ENCODE measurements at places on chromosomes 2 and 18. TPM values are rescaled to one million over a fixed set of nuclear protein-coding genes. Genes with fewer than 3 reads are reported as not detected.
A peak's percentile ranks its signal among the peaks of the same experiment; 100 is the strongest.

- peaks cover 15% of the 10 kb centered on the region for H3K4me1 ChIP-seq
- no peaks in the 10 kb centered on the region for H3K36me3 ChIP-seq
- H3K27ac ChIP-seq: no peak overlapping the region
- DNase-seq: no peak
Measured at GRCh38 chr2:101551336-101551888, 76.5 kb upstream of the RFX8 start.

DNA sequence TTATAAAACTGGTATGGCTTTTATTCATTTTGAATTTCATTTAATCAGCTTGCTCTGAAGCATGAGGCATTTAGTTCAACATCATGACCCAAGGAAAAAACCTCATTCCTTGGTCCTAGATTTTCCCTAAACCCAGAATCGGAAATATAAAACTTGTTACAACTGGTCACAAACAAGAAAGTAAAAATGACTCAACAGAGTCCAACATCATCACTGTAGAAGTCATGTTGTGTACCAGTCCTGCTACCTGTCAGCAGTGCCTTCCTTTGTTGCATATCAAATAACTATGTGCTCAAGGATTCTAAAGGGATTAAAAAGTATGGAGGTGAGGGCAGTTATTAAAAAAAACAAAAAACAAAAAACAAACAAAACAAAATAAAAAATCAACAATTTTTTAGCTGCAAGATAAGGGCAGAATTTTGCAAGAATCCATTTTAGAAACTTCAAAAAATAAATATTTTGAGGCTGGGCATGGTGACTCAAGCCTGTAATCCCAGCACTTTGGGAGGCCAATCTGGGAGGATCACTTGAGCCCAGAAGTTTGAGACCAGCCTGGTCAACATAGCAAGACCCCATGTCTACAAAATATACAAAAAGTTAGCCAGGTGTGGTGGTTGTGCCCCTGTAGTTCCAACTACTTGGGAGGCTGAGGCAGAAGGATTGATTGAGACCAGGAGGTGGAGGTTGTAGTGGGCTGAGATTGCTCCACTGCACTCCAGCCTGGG, 18.4 kb downstream of the NCKAP1 start:
- H3K4me3 ChIP-seq: no peak overlapping the region
- no peaks in the 10 kb centered on the region for H3K36me3 ChIP-seq
- H3K27me3 ChIP-seq: no peaks in the 10 kb centered on the region
- H3K27ac ChIP-seq: no peak overlapping the region
- DNase-seq: no peak

GRCh38 chr2:101861382-101861781, 130.4 kb upstream of the IL1R2 start:
- peaks cover 86% of the 10 kb centered on the region for H3K36me3 ChIP-seq
- no peaks in the 10 kb centered on the region for H3K27me3 ChIP-seq
- no peak for DNase-seq

- no peaks in the 10 kb centered on the region for H3K4me1 ChIP-seq
- H3K27ac ChIP-seq: no peak overlapping the region
- peaks cover 42% of the 10 kb centered on the region for H3K36me3 ChIP-seq
- H3K4me3 ChIP-seq: no peak overlapping the region
Measured at GRCh38 chr18:36814994-36815393, 13.8 kb downstream of the TPGS2 start.

Gene CHRNA1
- total RNA-seq: not detected

GRCh38 chr2:113895301-113895700, 5.4 kb downstream of the ACTR3 start:
- peaks cover 9% of the 10 kb centered on the region for H3K36me3 ChIP-seq
- DNase-seq: no peak
- no peaks in the 10 kb centered on the region for H3K27me3 ChIP-seq
- peak overlapping the region; percentile 98 for H3K27ac ChIP-seq

- H3K36me3 ChIP-seq: peaks cover 4% of the 10 kb centered on the region
- no peaks in the 10 kb centered on the region for H3K27me3 ChIP-seq
- H3K4me1 ChIP-seq: peaks cover 16% of the 10 kb centered on the region
- DNase-seq: no peak
- no peak overlapping the region for H3K4me3 ChIP-seq
- no peak overlapping the region for H3K27ac ChIP-seq
Measured at GRCh38 chr2:3553946-3554345, 4.2 kb downstream of the RNASEH1 start.

DNA sequence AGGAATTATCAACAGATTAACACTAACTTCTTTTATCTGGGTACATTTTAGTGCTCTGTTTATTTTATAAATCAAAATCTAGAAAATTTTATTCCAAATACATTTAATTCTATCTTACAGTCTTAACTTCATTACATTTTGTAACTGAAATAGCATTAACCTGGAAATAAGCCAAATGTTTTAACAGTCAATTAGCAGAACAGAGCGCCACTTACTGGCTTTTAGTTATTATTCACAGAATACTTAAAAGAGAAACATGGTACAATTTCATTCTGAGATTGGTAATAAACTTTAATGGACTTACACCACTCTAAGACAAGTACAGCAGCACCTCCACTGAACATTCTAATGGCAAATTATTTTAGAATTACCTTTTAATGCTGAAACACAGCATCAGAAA, 38.6 kb downstream of the SS18 start:
- DNase-seq: no peak
- no peak overlapping the region for H3K4me3 ChIP-seq
- H3K27ac ChIP-seq: no peak overlapping the region
- no peaks in the 10 kb centered on the region for H3K27me3 ChIP-seq

Gene GPATCH11
- 17.3 TPM for total RNA-seq

GRCh38 chr2:28558158-28558820, 62.4 kb downstream of the PLB1 start:
- H3K36me3 ChIP-seq: no peaks in the 10 kb centered on the region
- no peaks in the 10 kb centered on the region for H3K27me3 ChIP-seq
- no peak overlapping the region for H3K27ac ChIP-seq

Gene SPR
- 2.3 TPM for total RNA-seq

- no peak for DNase-seq
- no peaks in the 10 kb centered on the region for H3K36me3 ChIP-seq
- no peak overlapping the region for H3K4me3 ChIP-seq
- H3K27ac ChIP-seq: no peak overlapping the region
- H3K27me3 ChIP-seq: no peaks in the 10 kb centered on the region
Measured at GRCh38 chr2:160294339-160294803, 94.3 kb upstream of the ITGB6 start.

Gene TPO
- total RNA-seq: not detected

Gene TGFA
- 1.9 TPM for total RNA-seq

- no peak overlapping the region for H3K27ac ChIP-seq
- DNase-seq: no peak
- no peaks in the 10 kb centered on the region for H3K27me3 ChIP-seq
- peaks cover under 1% of the 10 kb centered on the region for H3K4me1 ChIP-seq
Measured at GRCh38 chr2:62045017-62045543, 139.6 kb downstream of the COMMD1 start.

Gene PRKRA
- total RNA-seq: 113 TPM

Gene NDUFS1
- total RNA-seq: 57.5 TPM

DNA sequence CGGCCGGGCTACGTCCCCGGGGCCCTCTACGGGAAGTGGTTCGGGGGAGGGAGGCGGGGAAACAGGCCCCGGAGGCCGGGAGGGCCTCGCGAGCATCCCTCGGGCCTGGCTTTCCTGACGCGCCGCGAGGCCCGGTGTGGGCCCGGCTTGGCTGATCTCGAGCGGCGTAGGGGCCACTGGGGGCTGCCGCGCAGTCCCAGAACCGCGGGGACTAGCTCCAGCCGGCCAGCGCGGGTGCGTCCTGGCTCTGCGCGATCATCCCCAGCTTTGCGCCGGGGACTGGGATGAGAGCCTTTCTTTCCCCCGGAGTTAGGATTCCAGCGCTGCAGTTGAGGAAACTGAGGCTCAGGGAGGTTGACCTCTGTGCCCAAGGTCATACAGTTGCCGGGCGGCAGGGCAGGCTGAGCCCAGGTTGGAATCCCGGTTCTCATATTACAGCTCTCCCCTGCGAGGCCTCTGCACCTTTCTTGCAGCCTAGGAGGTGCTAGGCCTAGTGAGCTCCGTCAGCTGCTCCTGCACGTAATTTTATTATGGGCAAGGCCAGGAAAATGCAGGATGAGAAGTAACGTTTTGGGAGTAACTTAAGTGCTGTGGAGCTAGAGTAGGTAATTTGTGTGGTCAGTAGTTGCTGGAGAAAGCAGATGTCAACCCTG, 501 bp downstream of the LPIN1 start:
- H3K27me3 ChIP-seq: no peaks in the 10 kb centered on the region
- H3K4me1 ChIP-seq: peaks cover 56% of the 10 kb centered on the region
- no peaks in the 10 kb centered on the region for H3K36me3 ChIP-seq
- H3K27ac ChIP-seq: peak overlapping the region; percentile 80
- peak overlapping the region; percentile 67 for H3K4me3 ChIP-seq

Gene ADD2
- total RNA-seq: 7.3 TPM

- H3K36me3 ChIP-seq: no peaks in the 10 kb centered on the region
- H3K4me1 ChIP-seq: no peaks in the 10 kb centered on the region
- no peaks in the 10 kb centered on the region for H3K27me3 ChIP-seq
- H3K27ac ChIP-seq: no peak overlapping the region
- H3K4me3 ChIP-seq: no peak overlapping the region
Measured at GRCh38 chr2:196356332-196356731, 185.0 kb upstream of the STK17B start.

GRCh38 chr2:101400506-101401325, 13.4 kb upstream of the CREG2 start:
- H3K27me3 ChIP-seq: no peaks in the 10 kb centered on the region
- H3K4me3 ChIP-seq: no peak overlapping the region
- no peak overlapping the region for H3K27ac ChIP-seq

Gene NR4A2
- 252 TPM for total RNA-seq

Gene GBX2
- total RNA-seq: not detected

Data from naive thymus-derived CD4-positive, alpha-beta T cell (primary cell).